ENCODE measurements at places on chromosomes 3 and 15.

DNA sequence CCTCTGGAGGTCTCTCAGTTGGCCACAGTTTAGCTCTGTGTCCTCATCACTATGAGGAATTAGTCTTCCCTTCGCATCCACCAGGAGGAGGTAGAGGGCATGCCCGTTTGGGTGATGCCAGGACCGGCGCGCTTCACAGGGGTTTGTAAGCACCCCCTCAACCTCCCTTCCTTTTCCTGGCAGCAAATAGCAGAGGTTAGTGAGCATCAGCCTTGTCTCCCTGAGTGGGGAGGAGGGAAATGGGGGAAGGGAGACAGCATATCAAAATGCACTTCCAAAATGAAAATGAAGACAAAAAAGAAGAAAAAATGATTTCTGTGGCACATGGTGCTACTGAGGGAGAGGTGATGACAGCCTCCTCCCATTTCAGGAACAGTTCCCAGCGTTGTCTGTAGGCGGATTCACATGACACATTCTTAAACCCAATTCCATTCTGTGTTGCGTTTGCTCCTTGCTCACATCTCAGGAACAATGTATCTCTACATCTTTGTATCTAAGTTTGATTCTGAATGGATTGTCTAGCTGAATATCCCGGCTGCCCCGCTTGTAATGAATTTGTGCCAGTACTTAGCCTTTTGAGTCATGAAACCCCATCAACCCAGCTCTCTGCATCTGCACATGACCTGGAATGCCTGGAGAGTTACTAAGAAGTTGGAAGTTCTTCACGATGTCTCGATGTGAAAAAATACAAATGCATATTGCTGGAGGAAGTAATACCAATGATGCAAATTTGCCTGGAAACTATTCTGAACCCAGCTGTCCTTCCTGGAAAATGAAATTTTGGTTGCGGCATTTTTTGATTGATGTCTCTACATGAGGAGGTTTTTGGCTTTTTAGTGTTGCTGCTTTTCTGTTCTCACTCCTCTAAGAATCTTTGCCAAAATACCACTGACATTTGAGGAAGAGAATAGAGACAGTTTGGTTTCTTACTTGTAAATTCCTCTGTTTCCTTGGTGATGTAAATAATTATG lies 45.2 kb downstream of the TYRO3 start:
- peak; percentile 69 for DNase-seq

- no peak for DNase-seq
Observed at GRCh38 chr15:60509470-60509869, 30.5 kb upstream of the ICE2 start.

DNA sequence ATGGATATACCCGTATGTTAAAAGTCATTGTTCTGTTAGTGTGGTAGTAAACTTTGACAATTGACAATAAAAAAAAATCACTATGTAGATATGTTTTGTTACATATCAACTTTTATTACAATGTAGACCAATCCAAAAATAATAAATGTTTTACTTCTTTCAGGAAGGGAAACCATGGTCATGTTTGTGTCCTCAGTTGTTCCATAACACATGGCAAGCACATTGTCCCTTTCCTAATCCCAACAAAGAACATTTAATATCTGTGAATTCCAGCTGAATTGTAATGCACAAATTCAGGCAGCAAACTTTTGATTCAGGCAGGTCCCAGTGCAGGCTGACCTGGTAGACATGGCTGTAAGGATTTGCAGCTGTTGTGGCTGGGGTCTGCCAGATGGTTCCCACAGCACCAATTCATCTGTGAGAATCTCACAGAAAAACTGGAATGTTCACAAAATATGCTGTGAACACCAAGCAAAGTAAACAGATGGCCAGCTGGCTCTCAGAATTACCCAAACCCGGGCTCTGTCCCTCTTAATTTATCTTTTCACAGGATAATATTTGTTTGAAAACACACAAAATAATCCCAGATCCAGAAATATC lies 1.9 kb upstream of the SPG21 start:
- no peak for DNase-seq

DNA sequence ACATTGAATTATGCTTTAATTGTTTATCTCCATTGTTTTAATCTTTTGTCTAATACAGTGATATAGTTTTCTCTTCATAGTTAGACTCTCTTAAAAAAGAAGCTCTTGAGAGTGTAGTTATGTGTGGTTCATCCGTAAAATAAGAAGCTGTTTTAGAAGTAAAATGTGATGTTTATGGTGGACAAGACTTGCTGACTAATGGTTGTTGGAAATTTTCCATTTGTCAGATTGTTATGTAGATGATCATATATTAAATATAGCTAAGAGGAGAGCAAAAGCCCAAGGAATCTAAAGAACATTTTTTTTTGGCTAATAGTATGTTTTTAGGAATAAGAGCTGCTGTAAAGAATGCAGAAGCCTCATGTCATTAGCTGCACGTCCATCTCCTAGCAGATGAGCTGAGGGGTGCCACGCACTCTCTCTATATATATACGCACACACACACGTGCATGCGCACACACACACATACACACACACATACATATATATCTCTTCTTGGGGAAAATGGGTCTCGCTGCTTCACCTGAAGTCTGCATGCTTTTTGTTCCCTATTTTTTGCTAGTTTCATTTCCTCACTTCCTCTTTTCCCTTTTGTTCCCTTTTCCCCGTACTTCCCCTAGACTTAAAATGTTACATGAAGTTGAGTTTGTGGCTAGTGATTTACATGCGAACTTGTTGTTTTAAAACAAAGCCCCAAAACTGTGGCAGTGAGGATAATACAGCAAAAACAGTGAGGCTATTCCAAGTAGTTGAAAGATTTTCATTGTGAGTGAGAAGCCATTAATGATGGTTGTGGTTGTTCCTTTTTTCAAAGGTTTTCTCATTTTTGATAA lies 107.8 kb downstream of the MBNL1 start:
- peak; percentile 98 for DNase-seq

GRCh38 chr3:18363338-18363737 lies 61.8 kb downstream of the SATB1 start:
- DNase-seq, result no peak

DNA sequence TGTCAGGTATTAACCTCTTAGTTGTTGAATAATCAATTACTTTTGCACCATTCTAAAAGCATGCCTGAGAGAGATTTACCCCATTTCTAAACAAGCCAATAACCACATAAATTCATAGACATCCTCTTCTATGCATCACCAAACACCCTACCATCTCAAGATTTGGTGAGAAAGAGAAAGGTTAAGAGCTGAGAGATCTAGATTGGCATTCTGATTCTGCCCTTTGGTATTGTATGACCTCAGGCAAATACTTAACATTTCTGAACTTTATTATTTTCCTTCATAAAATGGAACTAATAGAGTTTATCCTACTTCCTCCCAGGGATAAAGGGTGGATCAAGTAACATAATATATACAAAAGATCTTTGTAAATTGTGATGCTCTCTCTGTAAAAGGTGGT lies 146.5 kb upstream of the MME start:
- DNase-seq, result no peak

DNA sequence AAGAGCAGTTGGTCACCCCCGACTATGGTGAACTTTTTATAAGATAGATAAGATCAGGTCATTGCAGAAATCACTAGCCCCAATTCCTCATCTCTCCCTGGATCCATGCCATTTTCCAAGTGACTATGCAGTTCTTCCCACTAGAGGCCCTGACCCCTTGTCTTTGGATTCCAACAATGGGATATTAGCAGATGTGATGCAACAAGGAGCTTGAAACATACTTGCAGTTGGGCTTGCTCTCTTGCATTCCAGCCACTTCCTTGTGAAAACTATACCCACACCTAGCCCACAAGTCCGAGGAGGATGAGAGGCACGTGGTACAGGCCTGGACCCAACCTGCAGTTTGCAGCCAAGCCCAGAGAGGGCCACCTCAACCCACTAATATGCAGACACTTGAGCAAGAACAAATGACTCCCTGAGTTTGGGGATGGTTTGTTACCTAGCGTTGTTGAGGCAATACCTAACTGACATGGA lies 60.6 kb downstream of the SUCLG2 start:
- no peak for DNase-seq

DNA sequence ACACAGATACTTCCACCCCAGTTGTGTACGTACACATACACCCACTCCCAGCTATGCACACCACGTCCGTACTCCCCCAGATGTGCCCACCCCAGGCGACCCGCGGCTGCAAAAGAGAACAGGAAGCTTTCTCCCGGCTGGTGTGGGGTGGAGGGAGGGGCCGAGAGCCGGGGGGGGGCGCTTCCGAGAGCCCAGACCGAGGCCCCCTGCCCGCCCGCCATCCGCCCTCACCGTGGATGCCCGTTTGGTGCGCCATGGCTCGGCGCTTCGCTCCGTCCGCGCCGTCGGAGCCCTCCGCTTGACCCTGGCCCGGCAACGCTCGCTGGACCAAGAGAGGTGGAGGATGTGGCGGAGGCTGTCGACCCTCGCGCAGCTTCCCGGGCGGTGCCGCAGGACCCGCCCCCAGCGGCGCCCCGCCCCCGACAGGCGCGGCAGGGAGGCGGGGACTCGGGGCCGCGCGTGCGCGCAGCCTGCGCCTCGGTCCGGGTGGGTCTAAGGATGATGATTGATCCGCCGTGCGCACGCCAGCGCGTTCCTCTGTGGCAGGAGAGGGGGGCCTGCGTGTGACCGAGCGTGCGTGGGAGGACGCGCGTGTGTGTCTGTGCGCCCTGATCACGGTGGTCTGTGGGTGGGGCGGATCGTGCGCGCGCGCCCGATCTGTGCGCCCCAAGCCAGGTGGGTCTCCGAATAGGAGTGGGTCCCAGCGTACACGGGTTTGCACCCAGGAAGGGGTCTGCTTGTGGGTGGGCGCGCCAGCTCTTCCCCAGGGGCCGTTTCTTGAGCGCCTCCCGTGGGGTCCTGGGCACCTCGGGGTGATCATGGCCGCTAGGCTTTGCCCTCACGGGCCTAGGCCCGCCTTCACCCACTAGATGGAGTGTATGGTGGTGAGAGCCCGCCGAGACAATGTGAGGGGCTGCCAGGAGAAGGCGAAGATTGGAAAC lies at the start of gene TWF2:
Gene TWF2 (minus strand): TSS at position 398 of the 941 bp plus-strand sequence. CDS start 142 bp downstream, at position 256.
- DNase-seq, result peak; percentile 57

DNA sequence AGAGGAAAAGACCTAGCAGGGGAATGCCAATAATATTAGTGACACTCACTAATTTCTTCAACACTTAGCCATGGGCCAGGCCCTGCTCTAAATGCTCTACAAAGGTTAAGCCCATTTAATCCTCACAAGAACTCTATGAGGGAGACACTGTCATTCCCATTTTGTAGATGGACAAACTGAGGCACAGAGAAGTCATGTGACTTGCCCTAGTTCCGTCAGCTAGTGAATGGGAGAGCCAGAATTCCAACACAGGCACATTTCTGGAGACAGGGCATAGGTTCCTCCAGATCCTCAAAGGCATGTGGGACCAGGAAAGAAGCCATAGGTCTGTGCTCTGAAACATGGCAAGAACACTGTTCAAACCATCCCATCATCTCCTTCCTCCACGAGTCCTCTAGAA lies 31.5 kb downstream of the LOXL1 start:
- DNase-seq, result no peak

- peak; percentile 76 for DNase-seq
Observed at GRCh38 chr15:72155635-72156616, 37.7 kb downstream of the SENP8 start.

DNA sequence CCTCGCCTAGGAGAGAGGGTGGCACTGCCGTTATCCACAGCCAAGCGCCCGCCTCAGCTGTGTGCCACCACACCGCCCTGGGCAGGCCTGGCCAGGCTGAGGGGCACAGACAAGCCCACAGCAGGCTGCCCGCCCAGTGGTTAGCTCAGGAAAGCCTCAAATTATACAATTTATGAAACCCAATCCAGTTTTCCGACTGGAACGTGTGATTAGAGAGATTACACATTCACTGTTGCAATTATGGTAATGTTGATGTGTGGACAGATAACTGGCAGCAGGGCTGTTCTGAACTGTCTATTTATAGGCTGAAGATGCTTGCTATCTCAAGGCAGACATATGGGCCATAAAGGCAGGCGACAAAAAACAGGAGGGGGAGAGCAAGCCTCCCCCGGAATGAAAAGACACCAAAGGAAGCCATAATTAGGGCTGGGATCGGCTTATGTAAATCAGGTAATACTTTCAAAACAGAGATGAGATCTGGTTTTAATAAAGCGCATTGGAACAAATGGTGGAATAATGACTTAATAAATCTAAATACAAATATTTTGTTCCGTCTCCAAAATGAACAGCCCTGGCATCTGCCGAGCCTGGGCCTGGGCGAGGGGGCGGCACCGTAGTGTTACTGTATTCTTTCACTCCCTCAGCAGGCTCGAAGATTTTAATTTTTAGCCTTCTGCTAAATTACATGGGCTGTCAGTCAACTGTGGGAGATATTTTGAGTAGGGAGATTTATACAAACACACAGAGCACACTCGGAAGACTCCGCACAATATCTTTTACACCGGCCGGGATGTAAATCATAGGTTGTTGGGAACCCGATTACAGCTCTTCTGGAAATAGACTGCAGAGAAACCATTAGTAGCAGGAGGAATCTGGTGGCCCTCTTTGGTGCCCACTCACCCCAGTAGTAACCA lies 103.1 kb upstream of the TLE3 start:
- no peak for DNase-seq

- DNase-seq, result no peak
Observed at GRCh38 chr15:62320259-62320658, 155.2 kb upstream of the C2CD4B start.

DNA sequence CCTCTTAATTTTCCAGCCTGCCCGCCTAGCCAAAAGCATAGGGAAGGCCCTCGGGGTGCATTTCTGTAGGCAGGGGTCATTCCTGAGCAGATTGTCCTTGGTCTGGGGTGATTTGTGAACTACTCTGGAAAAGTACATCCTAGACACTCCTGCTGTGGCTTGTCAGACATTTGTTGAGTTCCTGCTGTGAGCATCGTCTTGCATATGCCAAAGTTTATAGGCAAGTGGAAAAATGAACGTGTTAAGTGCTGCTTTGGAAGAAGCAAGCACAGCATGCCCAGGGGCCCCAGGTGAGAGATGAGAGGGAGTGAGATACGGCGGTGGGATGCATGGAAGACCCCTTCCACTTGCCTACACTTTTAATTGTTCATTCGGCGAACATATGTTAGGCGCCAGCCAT lies 237.7 kb upstream of the ST8SIA2 start:
- DNase-seq, result no peak

DNA sequence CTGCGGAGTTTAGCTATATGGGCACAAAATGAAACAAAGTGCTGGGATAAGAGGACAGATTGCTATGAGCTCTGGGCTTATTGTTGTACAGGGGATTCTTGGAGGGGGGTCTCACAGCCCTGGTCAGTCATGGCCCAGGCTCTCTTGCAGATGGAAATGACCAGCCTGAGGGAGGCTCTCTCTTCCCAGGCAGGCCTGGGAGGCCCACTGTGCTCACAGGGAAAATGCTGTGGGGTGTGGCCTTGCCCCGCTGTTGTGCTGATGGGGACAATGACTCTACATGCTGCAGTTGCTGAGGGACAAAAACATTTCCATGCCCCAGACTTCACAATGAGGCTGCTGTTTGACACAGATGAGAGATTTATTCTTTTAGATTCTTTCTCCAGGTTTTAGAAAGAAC lies 202.2 kb downstream of the KLF13 start:
- DNase-seq, result no peak
